ENCODE measurements at places on chromosomes 12 and 14. TPM values are rescaled to one million over a fixed set of nuclear protein-coding genes. Genes with fewer than 3 reads are reported as not detected.

ALDH2 gene
- total RNA-seq = 0.21 TPM

CABP1 gene
- 0.16 TPM for total RNA-seq

STAC3 gene
- total RNA-seq = 5.5 TPM

KRT83 gene
- total RNA-seq = not detected

KLRC2 gene
- total RNA-seq = not detected

TBX5 gene
- not detected for total RNA-seq

ANKS1B gene
- 1.3 TPM for total RNA-seq

ADSS1 gene
- total RNA-seq = 0.96 TPM

GPR137C gene
- 0.07 TPM for total RNA-seq

DNA sequence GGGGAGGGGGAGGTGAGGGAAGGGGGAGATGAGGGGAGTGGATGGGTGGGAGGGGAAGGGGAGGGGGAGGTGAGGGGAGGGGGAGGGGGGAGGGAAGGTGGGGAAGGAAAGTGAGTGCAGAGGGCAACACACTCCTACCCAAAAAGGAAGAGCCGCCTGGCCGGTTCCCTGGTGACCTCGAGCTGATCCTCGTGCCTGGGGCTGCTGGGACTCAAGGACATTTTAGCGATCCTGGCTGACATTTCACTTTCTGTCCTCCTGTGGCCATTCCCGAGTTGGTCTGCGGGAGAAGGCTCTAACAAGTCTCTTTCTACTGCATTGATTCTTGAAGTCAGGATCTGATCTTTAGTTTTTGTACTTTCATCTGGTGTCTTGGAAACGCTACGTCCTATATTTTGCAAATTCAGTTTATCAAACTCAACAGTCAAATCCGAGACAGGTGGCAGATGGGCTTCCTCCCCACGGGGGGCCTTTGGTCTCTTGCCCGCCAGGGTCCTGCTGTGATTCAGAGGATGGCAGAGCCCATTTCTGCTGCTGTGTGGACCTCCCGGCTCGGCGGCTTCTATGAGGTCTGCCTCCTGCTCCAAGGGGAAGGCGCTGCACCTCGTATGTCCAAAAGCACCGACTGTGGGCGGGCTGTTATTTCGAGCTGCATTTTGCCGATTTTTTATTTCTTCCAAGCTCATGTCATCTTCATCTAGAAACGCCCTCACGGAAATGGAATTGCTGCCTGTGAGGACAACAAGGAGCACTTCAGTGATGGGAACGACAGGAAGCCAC lies 19.1 kb downstream of the PGAM5 start:
- H3K4me1 ChIP-seq = peaks cover 4% of the 10 kb centered on the region
- H3K4me3 ChIP-seq = no peak overlapping the region
- no peak for DNase-seq
- H3K36me3 ChIP-seq = peaks cover 81% of the 10 kb centered on the region
- H3K27me3 ChIP-seq = no peaks in the 10 kb centered on the region

- no peaks in the 10 kb centered on the region for H3K27me3 ChIP-seq
- H3K36me3 ChIP-seq = no peaks in the 10 kb centered on the region
- no peak overlapping the region for H3K4me3 ChIP-seq
- no peak for DNase-seq
- H3K4me1 ChIP-seq = no peaks in the 10 kb centered on the region
Observed at GRCh38 chr12:56695327-56696101, 7.4 kb upstream of the PTGES3 start.

GRCh38 chr14:99248761-99249171 lies 23.2 kb downstream of the BCL11B start:
- H3K27ac ChIP-seq = peak overlapping the region; percentile 95
- peaks cover 51% of the 10 kb centered on the region for H3K36me3 ChIP-seq
- no peaks in the 10 kb centered on the region for H3K27me3 ChIP-seq
- peak; percentile 78 for DNase-seq
- H3K4me1 ChIP-seq = peaks cover 77% of the 10 kb centered on the region

GRCh38 chr14:62030387-62030786 lies 268.2 kb downstream of the SNAPC1 start:
- no peak overlapping the region for H3K4me3 ChIP-seq
- no peaks in the 10 kb centered on the region for H3K4me1 ChIP-seq
- DNase-seq = no peak
- H3K36me3 ChIP-seq = no peaks in the 10 kb centered on the region

GRCh38 chr12:102814691-102815367 lies 102.2 kb downstream of the PAH start:
- H3K4me3 ChIP-seq = no peak overlapping the region
- H3K36me3 ChIP-seq = no peaks in the 10 kb centered on the region
- H3K27me3 ChIP-seq = peaks cover 10% of the 10 kb centered on the region

- no peaks in the 10 kb centered on the region for H3K36me3 ChIP-seq
- H3K27me3 ChIP-seq = no peaks in the 10 kb centered on the region
- H3K4me1 ChIP-seq = no peaks in the 10 kb centered on the region
- no peak overlapping the region for H3K4me3 ChIP-seq
- no peak overlapping the region for H3K27ac ChIP-seq
Observed at GRCh38 chr12:81468206-81468605, 290.9 kb downstream of the PPFIA2 start.

GRCh38 chr14:106538201-106538600 lies 1011.8 kb downstream of the TMEM121 start:
- peaks cover 10% of the 10 kb centered on the region for H3K4me1 ChIP-seq
- H3K27me3 ChIP-seq = peaks cover 53% of the 10 kb centered on the region
- H3K36me3 ChIP-seq = peaks cover 1% of the 10 kb centered on the region
- no peak overlapping the region for H3K27ac ChIP-seq
- no peak overlapping the region for H3K4me3 ChIP-seq

GRCh38 chr12:104603545-104603973 lies 146.8 kb downstream of the CHST11 start:
- peaks cover 59% of the 10 kb centered on the region for H3K4me1 ChIP-seq
- peaks cover 32% of the 10 kb centered on the region for H3K36me3 ChIP-seq
- H3K27ac ChIP-seq = peak overlapping the region; percentile 85
- H3K27me3 ChIP-seq = no peaks in the 10 kb centered on the region
- H3K4me3 ChIP-seq = peak overlapping the region; percentile 55
- DNase-seq = no peak

GRCh38 chr14:23469127-23469905 lies at the start of gene NGDN:
NGDN (plus strand) TSS chr14:23469703; CDS start chr14:23469716, 13 bp downstream.
- H3K27me3 ChIP-seq = no peaks in the 10 kb centered on the region
- H3K4me1 ChIP-seq = peaks cover 9% of the 10 kb centered on the region
- no peak within 1 kb of the TSS for H3K27ac ChIP-seq
- H3K4me3 ChIP-seq = no peak within 1 kb of the TSS
- peaks cover 22% of the 10 kb centered on the region for H3K36me3 ChIP-seq

- DNase-seq = no peak
- H3K27me3 ChIP-seq = peaks cover 13% of the 10 kb centered on the region
- H3K4me1 ChIP-seq = no peaks in the 10 kb centered on the region
- H3K36me3 ChIP-seq = no peaks in the 10 kb centered on the region
- no peak overlapping the region for H3K27ac ChIP-seq
Observed at GRCh38 chr14:66133666-66134065, 352.5 kb upstream of the CCDC196 start.

DNA sequence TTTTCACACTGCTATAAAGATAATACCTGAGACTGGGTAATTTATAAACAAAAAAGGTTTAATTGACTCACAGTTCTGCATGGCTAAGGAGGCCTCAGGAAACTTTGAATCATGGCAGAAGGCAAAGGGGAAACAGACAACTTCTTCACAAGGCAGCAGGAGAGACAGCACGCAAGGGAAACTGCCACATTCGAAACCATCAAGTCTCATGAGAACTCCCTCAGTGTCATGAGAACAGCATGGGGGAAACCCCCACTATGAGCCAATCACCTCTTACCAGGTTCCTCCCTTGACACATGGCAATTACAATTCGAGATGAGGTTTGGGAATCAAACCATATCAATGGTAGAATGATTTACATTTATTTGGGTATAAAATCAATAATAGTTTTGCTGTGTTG lies 558.5 kb downstream of the TMTC2 start:
- no peak overlapping the region for H3K4me3 ChIP-seq
- no peaks in the 10 kb centered on the region for H3K36me3 ChIP-seq
- H3K27ac ChIP-seq = no peak overlapping the region
- DNase-seq = no peak
- no peaks in the 10 kb centered on the region for H3K27me3 ChIP-seq

DNA sequence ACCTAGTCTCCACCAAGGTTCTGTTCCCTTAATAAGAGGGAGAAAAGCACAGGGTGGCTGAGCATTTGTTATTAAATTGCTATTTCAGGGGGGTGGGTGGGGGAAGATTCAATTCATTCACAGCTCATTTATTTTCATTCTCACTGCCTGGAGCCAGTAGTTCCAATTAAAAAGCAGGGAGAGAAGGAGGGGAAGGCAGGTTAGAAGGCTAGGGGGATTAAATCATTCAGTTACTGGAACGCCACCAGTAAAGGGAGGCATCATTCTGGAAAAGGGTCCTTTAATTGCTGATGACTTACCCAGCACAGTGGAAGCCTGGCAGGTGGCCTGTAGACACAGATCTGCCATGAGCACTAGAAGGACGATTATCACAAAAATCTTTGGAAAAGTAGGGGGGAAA lies 47.4 kb downstream of the NIN start:
- H3K27me3 ChIP-seq = no peaks in the 10 kb centered on the region
- peaks cover 12% of the 10 kb centered on the region for H3K36me3 ChIP-seq
- no peak overlapping the region for H3K4me3 ChIP-seq
- H3K4me1 ChIP-seq = peaks cover 49% of the 10 kb centered on the region

Measured in activated CD4-positive, alpha-beta T cell treated with anti-CD3 and anti-CD28 coated beads, Interleukin-2, amount 10 ng/mL, durations not matched to agents 24 days and 14 days (primary cell).